ENCODE measurements at places on chromosomes 2 and 18.

DNA sequence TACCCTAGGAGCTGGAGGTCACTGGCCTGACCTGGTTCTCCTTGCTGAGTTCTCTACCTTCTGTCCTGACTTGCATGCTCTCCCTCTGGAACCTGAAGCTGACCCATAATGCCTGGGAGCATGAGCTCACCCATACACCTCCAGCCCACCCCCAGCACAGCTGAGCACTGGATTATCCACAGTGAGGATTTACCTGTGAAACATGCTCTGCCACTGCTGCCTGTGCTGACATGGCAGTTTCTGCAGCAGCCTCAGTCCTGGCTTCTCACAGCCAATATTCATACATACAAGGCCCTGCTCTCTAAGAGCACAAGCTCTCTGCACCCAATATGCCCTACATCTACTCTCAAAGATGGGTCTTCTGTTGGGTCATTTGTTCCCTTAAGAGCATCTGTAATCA, 5.0 kb downstream of the CXCR2 start:
- DNase-seq = no peak

GRCh38 chr18:27707201-27707600, 469.7 kb downstream of the CDH2 start:
- DNase-seq = no peak

- peak; percentile 57 for DNase-seq
Observed at GRCh38 chr2:60707750-60708371, 48.2 kb upstream of the PAPOLG start.

GRCh38 chr18:7856116-7856515, 289.0 kb downstream of the PTPRM start:
- DNase-seq = no peak

DNA sequence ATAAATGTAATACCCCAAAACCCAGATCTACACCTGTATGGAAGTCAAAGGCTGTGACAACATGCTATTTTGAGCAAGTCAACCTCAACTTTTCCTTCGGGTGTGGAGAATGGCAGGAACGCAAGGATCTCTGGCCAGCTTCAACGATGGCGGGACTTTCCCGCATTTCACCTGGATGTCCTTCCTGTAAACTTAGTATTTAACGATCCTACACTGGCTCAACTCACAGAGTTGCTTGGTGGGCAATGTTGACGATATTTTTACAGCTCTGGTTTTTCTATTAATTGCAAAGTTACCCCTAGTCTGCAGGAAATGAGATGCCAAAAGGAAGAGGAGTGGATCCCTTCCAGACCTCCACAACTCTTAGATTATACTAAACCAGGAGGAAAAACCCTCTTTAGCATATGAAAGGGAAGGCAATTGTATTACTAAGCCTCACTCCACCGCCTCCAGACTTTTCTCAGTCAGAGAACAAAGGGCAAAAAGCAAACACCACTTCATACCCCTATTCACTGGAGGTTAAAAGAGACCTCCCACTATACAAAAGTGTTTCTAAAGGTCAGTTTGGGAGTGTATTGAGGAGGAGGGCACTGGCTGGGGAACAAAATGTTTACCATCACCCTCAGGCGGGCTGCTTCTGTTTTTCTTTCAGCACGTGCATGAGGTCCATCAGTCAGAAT, 56.5 kb upstream of the ACVR1 start:
- peak; percentile 41 for DNase-seq

- no peak for DNase-seq
Observed at GRCh38 chr2:175576875-175577274, 395.4 kb upstream of the ATP5MC3 start.

GRCh38 chr2:107362993-107363392, 463.7 kb upstream of the RGPD4 start:
- DNase-seq = no peak
